Neural progenitor cell (in vitro differentiated cells): ENCODE measurements at places on chromosomes 16 and 17.

DNA sequence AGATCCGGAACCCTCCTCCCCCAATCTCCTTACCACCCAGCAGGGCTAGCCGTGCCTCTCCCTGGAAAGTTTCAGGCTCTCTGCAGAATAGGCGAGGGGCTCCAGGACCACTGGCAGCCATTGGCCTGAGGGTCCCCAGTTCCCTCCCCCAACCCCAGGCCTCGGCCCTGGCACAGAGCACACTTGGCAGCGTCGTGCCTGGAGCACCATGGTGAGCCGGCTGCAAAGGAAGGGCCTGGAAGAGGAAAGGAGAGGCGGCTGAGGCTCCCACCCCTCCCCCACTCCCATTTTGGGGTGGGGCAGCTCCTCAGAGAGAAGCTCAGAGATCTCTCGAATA lies 369 bp upstream of the BTBD17 start:
- DNase-seq, result no peak

DNA sequence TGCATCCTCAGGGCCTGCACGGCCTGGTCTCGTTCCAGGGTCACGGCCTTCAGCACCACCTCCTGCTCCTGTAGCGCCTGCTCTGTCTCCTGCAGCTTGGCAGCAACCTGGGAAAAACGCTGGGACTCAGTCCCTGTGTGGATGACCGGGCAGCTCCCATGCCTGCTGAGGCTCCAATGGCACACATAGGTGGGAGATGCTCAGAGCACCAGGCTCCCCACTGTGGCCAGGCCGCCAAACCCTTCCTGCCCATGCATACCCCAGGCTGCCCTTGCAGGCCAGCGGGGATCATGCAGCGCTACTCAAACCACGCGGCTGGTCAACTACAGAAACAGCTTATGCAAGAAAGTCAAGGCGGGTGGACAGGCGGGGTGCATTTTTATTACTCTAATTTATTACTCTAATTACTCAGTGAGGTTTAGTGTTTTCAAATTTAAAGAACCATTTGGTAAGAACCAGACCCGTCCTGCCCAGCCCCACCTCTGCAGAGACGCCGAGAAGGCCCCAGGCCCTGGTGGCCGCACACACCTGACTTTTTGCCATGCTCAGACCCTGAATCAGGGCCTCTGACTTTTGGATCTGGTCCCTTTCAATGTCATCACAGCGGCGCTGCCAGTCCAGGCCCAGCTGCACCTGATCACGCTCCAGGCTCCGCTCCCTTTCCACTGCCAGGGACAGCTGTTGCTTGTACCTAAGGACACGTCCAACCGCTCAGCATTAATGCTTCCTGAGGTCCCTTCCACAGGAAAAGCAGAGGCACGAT lies 34.0 kb downstream of the CCDC57 start:
- no peak for DNase-seq

DNA sequence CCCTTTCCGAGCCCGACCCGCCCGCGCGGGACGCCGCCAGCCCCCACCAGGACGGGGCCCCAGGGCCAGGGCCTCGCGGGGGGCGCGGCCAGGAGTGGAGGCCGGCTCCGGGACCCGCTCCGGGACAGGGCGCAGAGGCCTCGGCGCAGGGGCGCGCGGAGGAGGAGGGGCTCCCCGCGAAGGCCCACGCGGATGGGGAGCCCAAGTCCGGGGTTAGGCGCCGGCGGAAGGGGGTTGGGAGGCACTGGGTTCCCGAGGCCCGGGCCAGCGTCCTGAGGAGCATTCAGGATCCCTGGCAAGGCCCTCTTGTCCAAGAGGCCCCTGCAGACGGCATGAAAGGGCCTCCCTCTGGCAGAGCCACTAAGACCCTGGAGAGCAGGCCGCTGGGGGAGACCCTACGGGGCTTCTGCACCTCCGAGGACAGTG lies 57.8 kb upstream of the CIBAR2 start:
- DNase-seq, result peak; percentile 39

- peak; percentile 71 for DNase-seq
Observed at GRCh38 chr16:85436636-85437165, 176.4 kb upstream of the GSE1 start.
